CD4-positive, alpha-beta T cell treated with Interleukin-17A for 4 hours (primary cell): ENCODE measurements at places on chromosomes 12 and 14.
A peak's percentile ranks its signal among the peaks of the same experiment; 100 is the strongest.

- no peak for DNase-seq
Measured at GRCh38 chr12:22361785-22362184, 27.3 kb upstream of the ST8SIA1 start.

DNA sequence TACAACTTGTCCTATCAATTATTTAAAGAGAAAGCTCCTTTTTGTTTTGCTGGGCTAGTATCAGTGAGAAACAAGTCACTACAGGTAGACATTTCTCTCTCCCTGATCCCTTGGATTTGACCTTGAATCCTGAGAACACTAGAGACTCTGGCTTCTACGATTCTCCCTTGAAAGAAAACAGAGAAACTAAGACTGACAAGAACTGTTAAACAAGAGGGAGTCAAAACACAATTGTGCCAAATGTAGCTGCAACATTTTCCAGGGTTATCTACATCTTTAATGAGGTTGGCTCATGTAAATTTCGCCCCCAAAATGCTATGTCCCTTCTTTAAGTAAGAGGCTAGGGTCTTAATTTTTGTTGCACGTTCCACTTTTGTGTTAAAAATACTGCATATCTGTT is 62.4 kb downstream of the SLC38A1 start:
- no peak for DNase-seq

DNA sequence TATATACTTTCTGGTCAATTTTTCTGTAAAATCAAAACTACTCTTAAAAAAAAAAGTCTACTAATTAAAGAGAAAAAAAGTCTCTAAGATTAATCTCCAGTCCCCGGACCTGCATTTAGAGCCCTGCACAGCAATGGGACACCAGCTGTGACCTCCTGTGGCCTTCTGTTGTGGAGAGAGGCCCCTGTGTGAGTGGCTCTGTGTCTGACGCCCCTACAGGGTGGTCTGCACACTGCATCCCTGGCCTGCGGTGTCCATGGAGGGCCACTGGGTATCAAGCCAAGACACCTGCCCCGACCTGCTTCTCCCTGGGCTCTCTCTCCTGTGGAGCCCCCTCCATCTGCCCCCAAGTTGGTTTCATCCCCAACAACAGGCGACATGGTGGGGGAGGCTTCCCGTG is 248.0 kb upstream of the DIO3 start:
- no peak for DNase-seq

- peak; percentile 48 for DNase-seq
Measured at GRCh38 chr12:89949457-89950195, 241.0 kb upstream of the ATP2B1 start.

DNA sequence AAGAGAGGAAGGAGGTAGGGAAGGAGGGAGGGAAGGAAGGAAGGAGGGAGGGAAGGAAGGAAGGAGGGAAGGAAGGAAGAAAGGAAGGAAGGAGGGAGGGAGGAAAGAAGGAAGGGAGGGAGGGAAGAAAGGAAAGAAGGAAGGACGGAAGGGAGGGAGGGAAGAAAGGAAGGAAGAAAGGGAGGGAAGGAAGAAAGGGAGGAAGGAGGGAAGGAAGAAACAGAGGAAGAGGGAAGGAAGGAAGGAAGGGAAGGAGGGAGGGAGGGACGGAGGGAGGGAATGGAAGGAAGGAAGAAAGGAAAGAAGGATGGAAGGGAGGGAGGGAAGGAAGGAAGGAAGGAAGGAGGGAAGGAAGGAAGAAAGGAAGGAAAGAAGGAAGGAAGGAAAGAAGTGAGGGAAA is 22.4 kb upstream of the CCDC63 start:
- no peak for DNase-seq

DNA sequence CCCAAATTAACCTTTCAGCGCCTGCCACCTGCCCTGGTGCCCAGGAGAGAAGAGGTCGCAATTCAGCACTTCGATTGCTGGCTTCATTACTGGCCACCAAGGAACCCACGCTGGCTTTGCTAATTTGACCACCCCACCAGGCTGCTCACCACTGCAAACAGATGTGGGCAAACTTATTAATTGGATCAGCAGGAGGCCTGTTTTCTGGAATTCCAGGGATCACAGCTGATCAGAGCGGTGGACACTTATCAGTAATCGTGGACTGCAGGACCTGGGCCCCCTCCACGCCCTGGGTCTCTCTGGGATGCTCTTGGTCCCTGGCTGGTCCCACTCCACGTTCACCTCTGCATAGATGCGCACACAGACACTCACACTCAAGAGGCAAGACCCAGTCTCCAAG is 27.8 kb downstream of the BEGAIN start:
- DNase-seq = no peak

DNA sequence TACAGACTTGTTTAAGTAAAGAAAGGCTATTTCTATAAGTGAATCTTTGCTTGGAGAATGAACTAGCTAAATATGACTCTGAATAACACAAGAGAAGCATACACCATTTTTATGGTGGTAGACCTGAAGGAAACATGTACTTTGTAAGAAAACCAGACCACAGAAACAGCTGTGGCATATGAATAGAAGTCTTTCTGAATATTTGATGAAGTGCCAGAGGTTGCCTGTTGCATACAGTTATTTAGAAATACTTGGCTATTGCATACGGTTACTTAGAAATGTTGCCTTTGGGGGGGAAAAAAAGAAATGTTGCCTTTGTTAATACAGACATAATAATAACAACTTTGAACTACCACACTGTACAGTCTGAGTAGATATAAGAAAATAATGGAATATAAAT is 16.8 kb upstream of the LEMD3 start:
- DNase-seq = no peak

DNA sequence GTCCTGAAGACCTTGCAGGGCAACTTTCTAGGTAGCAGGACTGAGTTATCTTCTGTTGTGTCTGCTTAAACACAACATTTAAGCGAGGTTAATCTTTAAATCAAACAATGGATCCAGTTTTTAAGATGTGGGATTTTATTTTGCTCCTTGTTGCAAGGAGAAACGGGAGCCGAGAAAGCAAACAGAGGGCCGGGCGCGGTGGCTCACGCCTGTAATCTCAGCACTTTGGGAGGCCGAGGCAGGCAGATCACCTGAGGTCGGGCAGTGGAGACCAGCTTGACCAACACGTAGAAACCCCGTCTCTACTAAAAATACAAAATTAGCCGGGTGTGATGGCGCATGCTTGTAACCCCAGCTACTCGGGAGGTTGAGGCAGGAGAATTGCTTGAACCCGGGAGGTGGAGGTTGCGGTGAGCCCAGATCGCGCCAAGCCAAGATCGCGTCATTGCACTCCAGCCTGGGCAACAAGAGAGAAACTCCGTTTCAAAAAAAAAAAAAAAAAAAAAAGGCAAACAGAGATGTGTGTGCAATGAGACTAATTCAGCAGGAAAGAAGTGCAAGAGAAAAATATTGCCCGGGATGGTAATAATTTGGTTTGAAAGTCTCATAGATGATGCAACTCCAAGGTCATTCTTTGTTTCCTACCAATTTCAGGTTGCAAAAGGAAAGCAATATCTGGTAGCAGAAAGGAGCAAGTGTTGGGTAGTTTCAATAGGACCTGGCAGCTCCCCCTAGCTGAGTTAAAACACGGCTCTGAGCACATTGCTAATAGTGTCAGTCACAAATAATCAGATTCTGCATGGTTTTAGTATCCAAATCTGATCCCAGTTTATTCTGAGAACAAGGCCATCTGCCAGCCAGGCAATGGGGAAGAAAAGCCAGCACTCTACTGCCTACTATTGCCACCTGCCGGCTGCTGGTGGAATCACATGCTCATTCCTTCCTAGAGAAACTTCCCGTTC is 141.4 kb downstream of the PPM1H start:
- peak; percentile 82 for DNase-seq
